ENCODE measurements at places on chromosomes 1 and 21. TPM values are rescaled to one million over a fixed set of nuclear protein-coding genes. Genes with fewer than 3 reads are reported as not detected.

The ST6GALNAC5 gene
- not detected for total RNA-seq

GRCh38 chr1:81699234-81699633 is 101.5 kb upstream of the ADGRL2 start:
- no peak overlapping the region for H3K4me3 ChIP-seq
- DNase-seq = no peak
- no peaks in the 10 kb centered on the region for H3K4me1 ChIP-seq
- no peak overlapping the region for H3K27ac ChIP-seq

DNA sequence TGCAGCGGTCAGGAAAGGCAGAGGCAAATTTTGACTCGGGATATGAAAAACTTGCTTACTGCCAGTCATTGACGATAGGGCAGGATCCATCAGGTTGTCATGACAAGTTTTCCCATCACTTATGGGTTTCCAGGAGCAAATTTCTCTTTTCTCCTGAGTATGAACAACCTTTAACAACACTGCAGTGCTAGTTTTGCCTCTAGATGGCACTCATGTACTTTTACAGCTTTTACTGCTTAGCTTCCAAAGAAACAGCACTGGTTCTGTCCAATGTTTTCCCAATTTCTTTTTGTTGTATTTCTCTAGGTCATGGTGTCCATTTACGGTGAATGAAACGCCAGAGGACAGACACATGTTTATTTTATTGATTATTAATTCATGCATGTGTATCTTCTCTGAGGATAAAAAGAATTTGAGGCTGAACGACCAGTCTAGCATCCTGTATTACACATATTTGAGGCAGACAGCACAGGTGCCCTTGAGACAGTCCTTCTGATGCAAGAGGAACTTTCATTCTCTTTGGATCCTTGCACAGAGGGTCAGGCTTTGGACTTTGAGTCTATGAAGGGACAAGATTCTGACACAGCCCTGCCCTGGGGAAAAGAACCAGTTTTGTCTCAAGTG is 112.3 kb upstream of the TRABD2B start:
- DNase-seq = no peak
- H3K4me1 ChIP-seq = peaks cover 3% of the 10 kb centered on the region
- H3K27ac ChIP-seq = no peak overlapping the region
- no peaks in the 10 kb centered on the region for H3K36me3 ChIP-seq
- no peak overlapping the region for H3K4me3 ChIP-seq

DNA sequence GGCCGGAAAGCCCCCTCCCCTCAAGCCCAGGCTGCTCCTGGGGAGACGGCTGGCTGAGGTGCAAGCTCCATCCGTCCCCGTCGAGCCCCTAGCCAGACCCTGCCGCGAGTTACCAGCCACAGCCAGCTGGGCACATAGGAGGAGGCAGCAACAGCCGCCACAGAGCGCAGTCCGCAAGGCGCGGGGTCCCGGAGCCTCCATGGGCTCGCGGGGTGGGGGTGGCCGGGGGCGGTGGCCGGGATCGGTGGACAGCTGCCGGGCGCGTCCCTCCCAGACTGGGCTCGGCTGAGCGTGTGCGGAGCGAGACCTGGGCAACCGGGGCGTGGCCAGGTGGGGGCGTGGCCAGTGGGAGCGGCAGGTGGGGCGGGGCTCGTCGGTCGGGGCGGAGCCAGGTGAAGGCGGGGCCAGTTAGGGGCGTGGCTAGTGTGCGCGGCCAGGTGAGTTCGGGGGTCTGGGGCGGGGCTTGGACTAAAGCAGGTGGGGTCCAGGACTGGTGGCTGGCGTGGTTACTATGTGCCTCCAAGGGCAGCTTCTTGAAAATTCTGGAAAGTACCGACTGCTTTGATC is at the start of gene CD164L2:
Gene CD164L2, minus strand, starts transcription at position 295 of the 567 bp plus-strand sequence. Its CDS starts 94 bp downstream, at position 201.
- no peaks in the 10 kb centered on the region for H3K36me3 ChIP-seq
- H3K27ac ChIP-seq = no peak within 1 kb of the TSS
- no peaks in the 10 kb centered on the region for H3K4me1 ChIP-seq
- no peaks in the 10 kb centered on the region for H3K27me3 ChIP-seq

Measured in activated CD4-positive, alpha-beta memory T cell treated with anti-CD3 and anti-CD28 coated beads for 36 hours (primary cell).